ENCODE measurements at places on chromosomes 5 and 9. TPM values are rescaled to one million over a fixed set of nuclear protein-coding genes. Genes with fewer than 3 reads are reported as not detected.

DNA sequence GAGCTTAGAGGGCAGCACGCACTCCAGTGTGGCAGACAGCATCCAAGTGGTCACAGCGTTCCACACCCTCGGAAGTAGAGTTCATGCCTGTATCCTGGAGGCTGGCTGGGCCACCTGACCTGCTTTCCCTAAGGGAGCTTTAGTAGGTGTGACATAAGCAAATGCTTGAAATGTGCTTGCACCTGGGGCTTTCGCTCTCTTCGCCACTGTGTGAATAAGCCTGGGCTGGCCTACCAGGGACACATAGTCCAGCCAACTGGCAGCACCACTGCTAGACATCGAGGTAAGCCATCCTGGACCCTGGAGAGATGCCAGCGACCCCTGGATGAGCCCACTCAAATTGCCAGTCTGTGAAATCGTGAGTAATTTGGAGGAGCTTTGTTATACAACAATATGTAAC lies 24.9 kb upstream of the IRX4 start:
- DNase-seq = no peak

- no peak for DNase-seq
Observed at GRCh38 chr5:97986069-97986468, 787.4 kb upstream of the RGMB start.

Gene SEMA5A
- total RNA-seq = 4.3 TPM

Gene CDC20B
- not detected for total RNA-seq

- no peak for DNase-seq
Observed at GRCh38 chr5:54222336-54222735, 88.0 kb downstream of the ARL15 start.

Gene CDHR2
- total RNA-seq = 1.6 TPM

GRCh38 chr9:8652255-8652654 lies 852.7 kb upstream of the DMAC1 start:
- no peak for DNase-seq

- DNase-seq = no peak
Observed at GRCh38 chr5:116703328-116703727, 128.7 kb upstream of the SEMA6A start.

Gene GRIA1
- total RNA-seq = not detected

Gene SPATA31A3
- not detected for total RNA-seq

DNA sequence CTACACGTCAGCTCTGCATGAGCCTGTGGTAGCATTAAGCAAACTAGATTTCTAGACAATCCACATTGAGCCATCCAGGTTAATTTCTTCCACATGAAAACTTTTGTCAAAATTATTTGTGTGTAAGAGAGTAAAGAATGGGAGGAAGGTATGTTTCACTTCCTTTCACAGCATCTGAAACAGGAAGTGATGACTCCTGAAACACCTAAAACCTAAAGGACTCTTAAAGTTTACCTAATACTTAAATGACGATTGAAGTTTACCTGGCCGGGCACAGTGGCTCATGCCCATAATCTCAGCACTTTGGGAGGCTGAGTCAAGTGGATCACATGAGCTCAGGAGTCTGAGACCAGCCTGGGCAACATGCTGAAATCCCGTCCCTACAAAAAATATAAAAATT lies 223.8 kb downstream of the CEMIP2 start:
- no peak for DNase-seq

Gene FGD3
- total RNA-seq = 12.0 TPM

Gene ANKRD31
- 0.55 TPM for total RNA-seq

GRCh38 chr9:37919956-37920335 lies 16.0 kb upstream of the SLC25A51 start:
- no peak for DNase-seq

DNA sequence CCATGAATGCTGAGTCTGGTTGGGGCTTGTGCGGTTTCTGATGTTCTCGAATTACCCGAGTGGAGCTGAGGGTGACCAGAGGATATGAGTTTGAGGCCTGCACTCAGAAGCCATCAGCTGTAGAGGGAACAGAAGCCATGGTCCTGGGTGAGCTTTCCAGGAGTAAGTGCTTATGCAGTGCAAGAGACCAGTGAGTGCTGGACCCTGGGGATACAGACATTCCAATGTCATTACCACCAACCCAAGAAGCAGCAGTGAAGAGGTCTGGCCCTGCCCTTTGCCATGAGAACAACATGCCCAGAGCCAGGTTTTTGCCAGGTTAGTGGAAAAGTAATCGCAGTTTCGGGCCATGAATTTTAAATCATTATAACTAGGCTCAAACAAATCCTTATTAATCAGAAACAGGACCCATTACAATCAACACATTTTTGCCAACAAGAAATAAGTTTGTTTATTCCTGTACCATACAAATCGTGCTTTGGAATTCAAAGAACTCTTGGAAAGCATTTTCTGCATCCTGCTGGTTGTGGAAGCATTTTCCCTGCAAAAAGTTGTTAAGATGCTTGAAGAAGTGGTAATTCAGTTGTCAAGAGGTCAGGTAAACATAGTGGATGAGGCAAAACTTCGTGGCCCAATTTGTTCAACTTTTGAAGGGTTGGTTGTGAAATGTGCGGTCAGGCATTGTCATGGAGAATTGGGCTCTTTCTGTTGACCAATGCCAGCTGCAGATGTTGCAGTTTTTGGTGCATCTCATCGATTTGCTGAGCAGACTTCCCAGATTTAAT lies 154.6 kb downstream of the SYK start:
- DNase-seq = no peak

Gene DOCK8
- total RNA-seq = 5.7 TPM

DNA sequence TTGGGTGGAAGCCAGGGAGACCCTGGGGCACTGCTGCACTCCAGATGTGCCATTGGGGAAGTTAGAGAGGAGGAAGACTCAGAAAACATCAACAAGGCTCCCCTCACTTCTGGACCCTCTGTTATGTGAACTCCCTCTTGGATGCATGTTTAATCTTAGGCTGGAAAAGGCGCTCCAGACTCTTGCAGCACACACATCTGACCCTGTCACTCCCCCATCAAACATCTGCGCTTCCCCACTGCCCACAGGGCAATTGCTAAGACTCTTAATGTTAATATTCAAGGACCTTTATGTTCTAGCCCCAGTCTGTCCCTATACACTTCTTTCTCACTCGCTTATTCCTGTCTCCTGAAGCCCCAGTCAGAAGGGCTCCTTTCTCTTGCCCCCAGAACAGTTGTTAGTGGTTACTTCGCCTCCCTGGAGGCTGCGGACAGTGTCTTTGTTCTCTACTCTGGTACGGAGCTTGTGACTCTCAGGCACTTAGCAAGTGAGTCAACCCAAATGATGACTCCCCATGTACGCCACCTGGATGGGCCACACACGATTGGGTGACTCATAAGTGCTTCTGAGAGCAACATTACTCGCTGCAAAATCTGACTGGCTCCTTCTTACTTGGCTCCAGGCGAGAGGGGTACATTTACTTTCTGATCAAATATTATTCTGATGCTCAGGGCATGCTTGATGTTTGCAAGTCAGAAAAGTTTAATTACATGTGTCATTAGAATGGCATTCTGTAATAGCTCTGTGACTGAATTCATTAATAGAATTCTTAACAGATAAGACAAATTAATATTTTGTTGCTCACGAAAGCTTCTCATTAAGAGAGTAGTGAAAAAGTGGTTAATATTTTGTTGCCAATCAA lies 193.6 kb downstream of the HSPA4 start:
- DNase-seq = no peak

GRCh38 chr9:15086778-15087324 lies 176.6 kb upstream of the FREM1 start:
- DNase-seq = no peak

DNA sequence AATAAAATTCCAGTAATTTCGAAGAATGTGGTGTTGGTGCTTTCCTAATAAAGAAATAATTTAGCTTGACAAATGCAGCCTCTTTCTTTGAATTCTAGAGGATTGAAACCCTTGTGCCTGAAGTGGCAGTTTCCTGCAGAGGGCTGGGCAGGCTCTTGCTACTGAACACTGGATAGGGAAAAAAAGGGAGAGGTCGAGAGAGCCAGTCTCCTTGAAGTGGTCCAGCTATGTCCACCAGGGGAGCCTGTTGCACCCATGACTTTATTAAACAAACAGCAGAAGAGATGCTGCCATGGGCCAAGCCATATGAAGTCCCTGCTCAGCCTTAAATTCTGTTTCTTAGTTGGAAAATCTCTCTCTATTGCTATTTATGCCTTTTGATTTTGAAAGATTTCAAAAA lies 178.4 kb downstream of the SMARCA2 start:
- DNase-seq = no peak

DNA sequence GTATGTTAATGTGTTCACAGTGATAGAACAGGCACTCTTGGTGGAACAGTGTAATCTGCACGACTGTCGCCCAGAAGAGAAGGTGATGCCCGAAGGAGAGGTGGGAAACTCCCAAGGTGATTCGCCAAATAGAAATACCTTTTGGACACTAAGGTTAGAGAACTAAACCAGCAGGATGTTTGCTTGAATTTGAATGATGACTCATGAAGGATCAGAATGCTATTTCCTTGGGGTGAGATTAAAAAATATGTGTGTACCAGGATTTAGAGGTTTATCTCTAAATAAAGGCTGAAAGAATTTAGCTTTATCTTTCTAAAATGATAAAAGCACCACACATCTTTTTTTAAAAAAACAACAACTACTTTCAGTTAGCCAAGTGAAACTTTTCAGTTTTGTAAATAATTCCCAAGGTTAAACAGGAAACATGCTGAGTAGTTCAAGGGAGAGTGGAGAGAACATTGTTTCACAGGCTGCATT lies 297.4 kb upstream of the TAS2R1 start:
- no peak for DNase-seq

Gene SARDH
- 4.2 TPM for total RNA-seq

Gene SPINK7
- total RNA-seq = not detected

GRCh38 chr9:116516456-116516855 lies 170.6 kb upstream of the TRIM32 start:
- DNase-seq = no peak

DNA sequence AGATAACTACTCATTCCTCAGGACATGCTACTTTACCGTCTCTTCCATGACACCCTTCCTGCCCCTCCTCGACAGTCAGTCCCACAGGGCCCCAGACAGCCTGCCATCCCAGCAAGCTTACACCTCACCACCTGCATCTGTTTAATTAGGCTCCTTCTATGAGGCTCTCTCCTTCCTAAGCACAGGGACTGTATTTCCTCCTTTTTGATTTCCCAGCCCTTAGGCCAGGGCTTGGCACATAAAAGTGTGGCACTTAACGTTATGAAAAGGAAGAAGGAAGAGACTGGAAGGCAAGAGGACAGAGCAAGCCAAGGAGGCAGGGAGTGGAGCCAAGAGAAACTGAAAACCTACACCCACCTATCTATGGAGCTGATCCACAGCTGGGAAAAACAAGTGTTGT lies 146.8 kb downstream of the SIL1 start:
- DNase-seq = no peak

GRCh38 chr9:135960411-135961276 lies 529 bp downstream of the UBAC1 start:
- DNase-seq = peak; percentile 39

DNA sequence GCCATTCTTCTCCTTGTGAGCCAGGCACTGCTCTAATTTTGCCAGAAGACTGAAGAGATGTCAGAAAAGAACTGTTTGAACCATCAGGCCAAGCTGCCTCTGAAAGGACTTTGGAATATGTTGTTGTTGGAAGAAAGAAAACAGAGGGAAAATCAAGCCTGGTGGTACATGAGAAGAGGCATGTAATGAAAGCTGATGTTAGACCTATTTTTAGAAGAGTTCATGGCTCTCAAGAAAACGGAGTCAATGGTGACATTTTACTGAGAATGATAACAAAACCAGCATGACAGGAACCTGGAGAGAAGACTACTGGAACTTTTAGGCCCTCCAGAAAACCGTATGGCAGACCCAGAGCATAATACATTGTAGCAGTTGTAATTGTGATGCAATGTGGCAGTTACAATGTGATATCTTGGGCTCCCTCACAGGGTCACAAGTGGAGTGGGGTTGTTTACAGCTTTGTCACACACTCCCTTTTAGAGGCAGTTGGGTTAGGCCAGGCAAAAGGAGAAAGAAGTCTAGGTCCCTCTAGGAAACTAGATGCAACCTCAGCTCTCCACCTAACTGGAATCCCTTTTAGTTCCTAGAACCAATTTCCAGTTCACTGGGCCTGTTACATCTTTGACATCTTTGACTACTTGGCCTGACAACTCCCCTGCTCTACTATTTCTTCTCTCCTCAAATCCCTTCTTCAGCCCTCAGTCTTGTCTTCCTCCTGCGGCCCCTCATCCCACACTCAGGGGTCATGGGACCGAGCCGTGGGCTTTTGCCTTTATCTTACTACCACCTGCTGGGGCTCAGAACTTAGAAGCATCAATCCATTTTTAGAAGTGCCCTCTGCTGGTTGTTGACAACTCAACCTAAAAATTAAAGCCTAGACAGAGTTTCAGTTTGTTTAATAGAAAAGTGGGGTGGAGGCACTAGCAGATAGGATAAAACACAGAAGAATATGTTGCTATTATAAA lies 61.2 kb upstream of the JAK2 start:
- DNase-seq = no peak

DNA sequence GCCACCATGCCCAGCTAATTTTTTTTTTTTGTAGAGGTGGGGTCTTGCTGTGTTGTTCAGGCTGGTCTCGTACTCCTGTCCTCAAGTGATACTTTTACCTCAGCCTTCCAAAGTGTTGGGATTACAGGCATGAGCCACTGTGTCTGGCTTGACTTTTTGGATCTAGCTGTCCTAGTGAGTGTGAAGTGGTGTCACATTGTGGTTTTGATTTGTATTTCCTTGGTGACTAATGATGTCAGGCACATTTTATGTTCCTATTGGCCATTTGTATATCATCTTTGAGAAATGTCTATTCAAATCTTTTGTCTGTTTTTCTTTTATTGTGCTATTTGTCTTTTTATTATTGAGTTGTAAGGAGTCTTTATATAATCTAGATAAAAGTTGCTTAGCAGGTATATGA lies 53.5 kb upstream of the MCCC2 start:
- DNase-seq = no peak

Gene MLANA
- not detected for total RNA-seq

DNA sequence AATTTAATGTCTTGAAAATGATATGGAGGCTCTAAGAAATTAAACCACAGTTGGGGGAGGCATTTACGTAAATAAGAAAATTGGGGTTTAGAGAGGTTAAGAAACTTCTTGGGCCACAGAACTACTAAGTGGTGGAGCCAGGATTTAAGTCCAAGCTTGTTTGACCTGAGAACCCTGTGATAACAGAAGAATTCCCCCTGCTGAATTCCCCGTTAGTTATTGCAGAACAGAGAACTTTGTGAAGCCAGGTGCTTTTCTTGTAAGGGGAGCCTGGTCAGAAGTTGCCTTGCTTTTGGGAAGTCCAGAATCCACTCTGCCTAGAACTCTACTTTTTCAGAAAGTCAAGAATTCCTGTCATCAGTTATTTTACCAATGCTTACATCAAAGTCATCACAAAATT lies 309.3 kb upstream of the SEMA6A start:
- no peak for DNase-seq

DNA sequence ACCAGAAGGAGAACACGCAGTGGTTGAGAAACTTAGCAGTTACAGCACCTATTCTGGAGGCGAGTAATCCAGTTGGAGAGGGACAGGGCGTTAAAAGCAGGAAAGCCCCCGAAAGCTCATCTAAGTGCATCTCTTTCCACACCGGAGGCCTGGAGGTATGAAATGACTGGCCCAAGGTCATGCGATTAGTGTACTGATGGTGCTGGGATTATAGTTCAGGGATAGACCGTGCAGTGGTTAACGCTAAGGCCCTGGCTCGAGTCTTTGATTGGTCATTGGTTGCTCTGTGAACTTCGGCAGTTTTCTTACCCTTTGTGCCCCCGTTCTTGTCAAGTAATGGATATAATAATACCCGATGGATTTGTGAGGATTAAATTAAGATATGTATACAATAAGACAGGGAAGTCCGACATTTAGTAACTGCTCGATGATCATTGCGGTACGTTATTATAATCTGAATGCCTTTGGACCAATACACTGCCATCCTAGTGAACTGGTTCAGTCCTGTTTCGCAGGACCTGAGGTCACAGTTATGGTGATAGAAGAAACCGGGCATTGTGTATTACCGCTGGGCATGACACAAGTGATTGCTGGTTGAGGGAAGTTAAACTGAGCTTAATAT lies 960 bp downstream of the CANX start:
- DNase-seq = no peak

Data from progenitor cell of endocrine pancreas (in vitro differentiated cells).